LHCN-M2 (cell line): ENCODE measurements at places on chromosomes 1 and 21.

- peak; percentile 80 for DNase-seq
These were observed at the start of gene S100A11 for GRCh38 chr1:152036267-152037216. TSS of gene S100A11 (minus strand) at chr1:152037004. CDS start at chr1:152036915, 89 bp downstream.

DNA sequence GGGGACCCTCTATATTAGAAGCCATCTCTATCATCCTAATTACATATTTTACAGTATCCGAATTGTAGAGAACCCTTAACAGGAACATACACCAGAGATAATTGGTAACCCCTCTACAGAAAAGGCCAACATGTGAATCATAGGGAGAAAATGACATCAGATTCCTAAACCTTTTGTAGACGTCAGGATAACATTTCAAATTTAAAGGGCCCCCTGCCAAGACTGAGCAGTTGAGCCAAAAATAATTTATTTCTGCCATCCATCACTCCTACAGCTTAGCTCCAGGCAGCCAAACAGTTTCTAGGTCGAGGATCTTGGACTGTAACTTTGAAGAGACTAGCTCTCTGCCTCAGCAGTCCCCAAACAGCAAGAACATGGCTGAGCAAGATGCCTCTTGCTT lies 21.2 kb downstream of the ZNF697 start:
- DNase-seq: peak; percentile 2

DNA sequence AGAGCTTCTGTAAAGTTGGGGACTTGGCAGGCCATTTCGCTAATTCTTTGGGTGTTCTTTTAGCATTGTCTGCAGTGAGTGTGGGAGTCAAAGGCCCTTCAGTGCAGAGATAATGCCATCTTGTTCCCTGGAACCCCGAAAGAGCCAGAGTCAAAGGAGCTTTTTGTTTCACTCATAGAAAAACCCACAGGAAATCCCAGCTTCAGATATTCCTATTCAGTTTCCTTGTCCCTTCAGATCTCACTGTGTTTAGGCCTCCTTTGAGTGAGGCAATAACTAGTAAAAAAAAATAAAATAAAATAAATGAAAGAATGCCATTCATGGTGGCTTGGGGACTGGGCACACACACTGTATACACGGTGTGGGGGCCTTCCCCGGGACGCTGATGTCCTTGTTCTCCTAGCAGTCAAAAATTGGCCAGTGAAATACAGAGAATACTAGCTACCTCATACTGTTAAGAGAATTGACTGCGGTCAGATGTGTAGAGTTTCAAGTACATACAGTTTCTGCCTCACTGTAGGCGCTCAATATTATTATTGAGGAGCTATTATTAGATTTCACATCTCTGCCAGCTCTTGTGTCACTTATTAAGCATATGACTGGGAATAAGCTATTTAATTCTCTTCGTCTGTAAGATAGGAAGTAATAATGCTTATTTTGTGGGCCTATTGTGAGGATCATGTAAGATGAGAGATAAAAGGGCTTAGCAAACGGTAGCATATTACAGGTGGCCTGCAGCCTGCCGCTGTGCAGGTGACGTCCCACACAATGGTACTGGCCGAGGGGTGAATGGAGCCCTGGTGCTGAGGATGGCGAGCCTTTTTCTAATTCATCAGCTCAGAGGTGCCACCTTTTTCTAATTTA lies 16.7 kb downstream of the DISC1 start:
- DNase-seq: no peak

DNA sequence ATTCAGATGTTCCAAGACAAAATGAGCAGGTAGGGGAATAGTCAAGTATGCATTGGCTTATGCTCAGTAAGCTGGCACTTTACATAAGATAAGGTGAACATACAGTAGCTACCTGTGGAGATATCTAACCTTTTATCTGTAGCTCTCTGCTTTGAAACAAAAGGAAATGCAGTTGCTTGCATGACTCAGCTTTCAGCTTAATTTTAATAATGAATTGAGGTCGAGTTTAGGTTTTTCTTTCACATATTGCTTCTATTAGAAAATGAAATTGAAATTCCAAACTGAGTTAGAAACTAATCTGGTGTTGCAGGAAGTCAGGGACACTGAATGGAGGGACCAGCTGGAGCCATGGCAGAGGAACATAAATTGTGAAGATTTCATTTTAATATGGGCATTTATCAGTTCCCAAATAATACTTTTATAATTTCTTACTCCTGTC lies 8.3 kb downstream of the FRRS1 start:
- DNase-seq: no peak

DNA sequence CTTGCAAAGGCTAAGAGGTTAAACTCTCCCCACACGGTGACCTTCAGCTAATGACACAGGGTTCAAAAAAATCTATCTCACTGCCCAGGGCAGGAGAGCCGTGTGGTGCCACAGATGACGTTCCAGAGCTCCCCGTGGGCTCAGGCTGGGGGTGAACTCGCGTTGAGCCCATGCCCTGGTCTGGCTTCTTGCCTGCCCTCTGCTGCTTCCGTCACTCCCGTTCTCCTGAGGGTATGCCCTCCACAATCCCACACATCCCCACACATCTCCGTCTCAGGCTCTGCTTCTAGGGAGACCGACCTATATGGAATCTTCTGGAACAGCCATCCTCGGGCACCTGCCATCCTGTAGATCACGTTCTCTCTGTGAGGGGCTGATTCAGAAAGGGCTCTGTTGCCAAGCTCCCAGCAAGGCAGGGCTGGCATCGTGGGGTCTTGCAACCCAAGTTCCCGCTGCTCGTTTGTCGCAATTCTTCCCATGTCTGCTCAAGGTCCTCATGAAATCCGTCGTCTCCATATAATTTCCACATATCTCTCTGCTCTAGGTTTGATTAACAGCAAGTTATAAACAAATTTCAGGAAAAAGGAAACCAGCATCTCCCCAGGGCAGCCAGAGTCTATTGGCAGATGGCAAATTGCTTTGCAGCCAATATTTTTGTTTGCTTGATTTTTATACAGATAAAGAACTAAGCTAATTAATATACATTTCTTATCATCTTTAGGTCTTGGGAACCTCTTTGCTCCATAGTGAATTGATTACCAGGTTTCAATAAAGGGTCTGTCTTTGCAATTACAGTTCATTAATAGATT lies 278.2 kb downstream of the PTPRU start:
- DNase-seq: no peak

DNA sequence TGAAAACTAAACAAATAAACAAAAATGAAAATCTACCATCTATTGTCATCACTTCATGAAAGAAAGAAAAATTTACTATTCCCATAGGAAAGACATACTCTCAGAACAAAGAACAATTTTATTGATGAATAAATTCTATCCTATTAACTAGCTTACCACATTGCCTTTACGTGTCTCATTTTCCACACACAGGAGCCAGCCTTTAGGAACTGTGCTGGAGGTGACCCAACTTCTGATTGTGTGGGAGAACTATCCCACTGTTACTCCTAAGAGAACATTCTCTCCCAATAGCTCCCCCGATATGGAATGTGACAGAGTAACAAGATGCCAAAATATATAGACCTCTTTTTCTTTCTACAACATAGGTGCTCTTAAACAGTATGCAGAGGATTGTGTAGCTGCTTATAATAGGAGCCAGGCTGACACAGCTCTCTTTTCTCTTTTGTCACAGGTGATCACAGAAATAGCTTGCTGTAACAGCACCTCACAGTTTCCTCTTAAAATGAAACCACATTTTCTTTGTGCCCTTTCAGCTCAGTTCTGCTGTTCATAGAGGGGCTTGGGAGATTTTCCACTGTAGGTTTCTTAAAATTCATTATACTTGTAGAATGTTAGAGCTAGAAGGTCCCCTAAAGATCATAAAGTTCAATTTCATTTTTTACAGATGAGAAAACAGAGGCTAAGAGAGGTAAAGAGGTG lies 35.5 kb downstream of the C21orf91 start:
- no peak for DNase-seq

DNA sequence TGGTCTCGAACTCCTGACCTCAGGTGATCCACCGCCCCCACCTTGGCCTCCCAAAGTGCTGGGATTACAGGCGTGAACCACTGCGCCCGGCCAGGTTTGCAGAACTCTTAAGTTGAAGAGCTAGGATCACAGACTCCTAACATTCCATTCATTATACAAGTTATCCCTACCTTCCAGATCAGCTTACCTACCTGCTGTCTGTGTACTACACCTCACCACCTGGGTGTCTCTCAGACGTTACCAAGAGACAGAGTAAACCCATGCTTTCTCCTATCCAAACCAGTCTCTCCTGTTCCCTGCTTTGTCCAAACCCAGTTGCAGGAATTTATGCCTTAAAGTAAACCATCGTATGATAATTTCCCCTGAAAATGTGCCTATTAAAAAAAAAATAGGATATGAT lies 123.0 kb upstream of the L1TD1 start:
- DNase-seq: no peak

- no peak for DNase-seq
These were observed 97.6 kb upstream of the VANGL1 start for GRCh38 chr1:115544131-115544530.

- no peak for DNase-seq
These were observed 4.8 kb downstream of the LCE1D start for GRCh38 chr1:152801333-152801732.

- peak; percentile 96 for DNase-seq
These were observed 54.1 kb downstream of the CD46 start for GRCh38 chr1:207805841-207806421.

DNA sequence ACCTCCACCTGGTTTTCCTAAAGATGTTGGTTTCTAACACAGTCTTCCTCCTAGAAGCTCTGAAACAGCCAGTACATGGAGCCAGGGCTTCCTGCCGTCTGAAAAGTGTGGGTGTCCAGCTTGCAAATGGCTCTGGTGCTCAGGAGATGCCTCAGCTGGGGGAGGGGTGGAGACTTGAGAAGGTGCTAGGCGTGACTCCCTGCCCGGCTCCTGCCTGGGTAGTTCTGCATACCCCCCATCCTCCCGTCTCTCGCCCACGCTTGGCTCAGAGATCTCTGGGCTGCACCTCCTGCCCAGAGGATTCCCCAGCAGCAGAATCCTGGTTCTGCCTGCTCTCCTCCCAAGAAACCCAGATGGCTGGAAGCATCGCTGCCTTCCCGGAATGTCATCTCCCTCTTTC lies 16.9 kb downstream of the STUM start:
- DNase-seq: no peak

DNA sequence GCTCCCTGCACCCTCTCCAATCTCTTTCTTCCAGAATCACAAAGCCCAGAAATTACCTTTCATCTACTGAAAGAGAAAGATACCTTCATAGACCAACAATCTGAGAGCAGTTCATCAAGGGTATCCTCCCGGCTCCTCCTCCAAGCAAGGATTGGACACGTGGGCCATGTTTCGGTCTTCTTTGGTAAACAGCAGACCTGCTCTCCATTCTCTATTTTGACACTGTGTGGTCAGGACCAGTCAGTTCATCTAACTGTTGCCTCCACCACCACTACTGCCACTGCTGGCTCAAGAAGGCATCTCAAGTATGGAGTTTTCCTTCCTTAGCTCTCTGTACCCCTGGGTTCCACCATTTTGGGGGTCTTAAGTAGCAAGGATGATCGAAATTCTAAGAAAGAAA lies 8.0 kb upstream of the LELP1 start:
- DNase-seq: no peak

DNA sequence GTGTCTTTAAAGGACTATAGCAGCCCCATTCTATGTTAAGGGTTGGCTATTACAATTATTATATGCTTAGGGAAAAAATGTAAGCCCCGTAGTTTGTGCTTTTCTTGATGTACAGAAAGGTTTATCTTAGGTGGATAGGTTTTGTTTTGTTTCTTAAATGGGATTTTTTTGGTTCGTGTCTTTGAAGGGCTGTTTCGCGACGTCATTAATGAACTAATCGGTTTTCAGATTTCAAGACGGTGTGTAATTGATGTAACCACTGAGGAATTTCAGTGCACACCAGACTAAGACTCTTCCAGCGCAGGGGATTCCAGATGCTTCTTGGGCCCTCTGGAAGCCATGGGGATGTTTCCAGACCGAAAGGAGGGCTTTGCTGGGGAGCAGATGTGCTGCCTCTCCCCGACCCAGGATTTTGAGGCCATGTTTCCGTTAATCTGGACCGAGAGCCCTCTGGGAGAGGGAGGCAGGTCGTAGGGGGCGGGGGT lies 4.8 kb upstream of the SIM2 start:
- DNase-seq: no peak

DNA sequence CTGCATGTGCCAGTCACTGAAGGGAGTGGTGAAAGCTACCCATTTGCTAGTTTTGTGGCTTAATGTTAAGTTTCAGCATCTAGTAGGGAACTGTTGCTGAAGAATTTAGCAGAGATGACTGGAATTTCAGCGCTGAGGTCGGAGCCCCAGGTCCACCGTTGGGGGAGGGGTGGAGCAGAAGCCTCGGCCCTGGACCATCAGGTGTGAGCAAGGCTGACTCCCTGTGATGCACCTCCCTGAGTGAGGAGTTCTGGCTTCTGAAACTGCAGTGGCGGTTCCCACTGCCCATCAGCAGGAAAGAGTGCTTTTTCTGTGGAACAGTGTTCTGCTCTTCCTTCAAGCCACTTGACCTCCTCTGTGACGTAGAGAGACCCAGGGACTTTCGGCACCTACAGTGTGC lies 1.3 kb downstream of the NOS1AP start:
- no peak for DNase-seq

DNA sequence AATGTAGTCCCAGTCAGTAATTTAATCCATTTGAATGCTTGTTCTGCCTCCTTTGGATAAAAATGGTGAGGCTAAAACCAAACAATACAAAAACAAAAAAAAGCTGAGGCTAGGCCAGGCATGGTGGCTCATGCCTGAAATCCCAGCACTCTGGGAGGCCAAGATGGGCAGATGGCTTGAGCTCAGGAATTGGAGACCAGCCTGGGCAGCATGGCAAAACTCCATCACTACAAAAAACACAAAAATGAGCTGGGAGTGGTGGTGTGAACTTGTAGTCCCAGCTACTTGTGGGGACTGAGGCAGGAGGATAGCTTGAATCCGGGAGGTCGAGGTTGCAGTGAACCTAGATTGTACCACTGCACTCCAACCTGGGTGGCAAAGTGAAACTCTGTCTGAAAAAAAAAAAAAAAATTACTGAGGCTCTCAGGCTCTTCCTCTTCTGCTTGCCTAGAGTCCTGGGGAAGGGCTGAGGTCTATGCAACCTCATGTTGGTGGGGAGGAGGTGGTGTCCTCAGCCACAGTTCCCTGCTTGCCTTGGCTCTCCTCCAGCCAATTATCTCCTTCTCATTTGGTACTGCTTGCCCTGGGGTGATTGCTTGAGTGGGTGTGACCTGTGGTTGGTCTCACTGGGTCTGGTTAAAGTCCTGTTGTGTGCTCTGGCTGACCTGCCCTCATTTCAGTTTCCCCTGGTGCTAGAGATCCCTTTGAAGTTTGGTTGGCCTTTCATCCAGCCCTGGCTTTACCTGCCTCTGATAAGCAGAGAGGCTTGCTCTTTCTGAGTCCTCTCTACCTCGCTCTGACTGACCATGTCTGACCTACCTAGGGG lies 20.9 kb downstream of the S1PR1 start:
- DNase-seq: no peak
